ENCODE measurements at places on chromosomes 1 and 21.

DNA sequence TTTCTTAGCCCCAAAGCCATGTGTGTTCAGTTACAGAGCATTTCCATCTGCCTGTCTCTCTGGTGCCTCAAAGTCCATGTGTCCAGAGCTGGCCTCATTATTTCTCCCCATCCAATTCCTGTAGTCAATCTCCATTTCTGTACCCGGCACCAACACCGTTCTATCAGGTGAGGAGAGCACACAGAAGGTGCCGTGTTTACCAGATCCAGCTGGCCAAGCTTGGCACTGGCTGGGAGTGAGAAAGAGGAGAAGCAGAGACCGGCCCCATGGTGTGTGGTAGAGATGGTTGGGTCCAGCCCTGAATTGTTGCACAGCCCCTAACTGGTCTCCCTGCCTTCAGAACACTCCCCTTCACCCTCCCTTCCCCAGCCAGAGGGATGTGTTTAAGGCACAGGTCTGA, 7.5 kb upstream of the SSBP3 start:
- DNase-seq: no peak

GRCh38 chr1:201468501-201468843, 516 bp downstream of the PHLDA3 start:
- no peak for DNase-seq

DNA sequence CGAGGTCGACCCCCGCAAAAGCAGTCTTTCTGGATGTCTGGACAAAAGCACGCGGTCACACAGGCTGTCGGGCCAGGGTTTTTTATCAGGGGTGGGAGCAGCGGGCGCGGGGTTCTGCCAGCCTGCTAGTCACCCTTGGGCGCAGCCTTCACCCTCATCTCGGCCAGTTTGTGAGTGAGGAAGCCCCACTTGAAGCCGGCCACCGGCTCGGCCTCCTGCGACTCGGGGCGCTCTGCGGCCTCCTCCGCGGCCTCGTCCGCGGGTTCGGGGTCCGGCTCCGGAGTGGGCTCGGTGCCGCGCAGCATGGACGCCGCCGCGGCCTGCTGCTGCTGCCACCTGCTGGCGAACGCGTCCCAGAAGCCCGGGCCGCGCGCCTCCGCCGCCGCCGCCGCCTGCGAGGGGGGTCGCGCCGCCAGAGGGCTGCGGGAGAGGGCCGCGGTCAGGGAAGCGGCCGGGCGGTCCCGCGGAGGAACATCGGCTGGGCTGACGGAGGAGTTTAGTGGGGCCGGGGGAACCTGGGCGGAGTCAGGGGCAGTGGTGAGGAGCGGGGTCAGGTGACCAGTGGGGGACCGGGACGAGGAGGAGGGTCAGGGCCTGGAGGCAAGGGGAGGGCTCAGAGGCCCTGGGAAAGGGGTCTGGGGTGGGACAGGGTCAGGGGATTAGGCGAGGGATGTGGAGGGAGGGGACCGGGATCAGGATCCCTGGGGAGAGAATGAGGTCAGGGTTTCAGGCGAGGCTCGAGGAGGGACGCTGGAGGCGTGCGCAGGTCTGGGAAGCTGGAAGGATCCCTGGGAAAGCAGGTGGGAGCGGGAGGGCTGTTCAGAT, 4.5 kb downstream of the C1orf232 start:
- no peak for DNase-seq

DNA sequence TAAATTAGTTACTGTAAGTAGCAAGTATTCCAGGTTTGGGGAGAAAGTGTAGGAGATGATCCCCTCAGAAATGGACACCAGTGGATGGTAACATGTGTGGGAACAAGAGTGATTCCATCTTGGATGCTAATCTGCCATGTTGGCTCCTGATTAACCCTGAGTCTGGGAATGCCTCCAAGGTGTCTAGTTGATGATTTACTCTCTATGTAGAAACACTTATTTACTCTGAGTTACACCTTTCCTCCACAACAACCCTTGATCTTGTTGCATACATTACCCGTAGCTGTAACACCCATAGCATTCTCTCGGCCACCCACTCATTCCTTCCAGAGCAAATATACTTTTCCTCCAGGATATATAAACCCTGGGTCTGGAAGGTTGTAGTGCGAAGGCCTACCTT, 315.9 kb upstream of the GREM2 start:
- DNase-seq: no peak

GRCh38 chr21:37088186-37088735, 15.2 kb downstream of the TTC3 start:
- no peak for DNase-seq

- no peak for DNase-seq
Measured at GRCh38 chr1:201649761-201650622, 111.1 kb downstream of the NAV1 start.

DNA sequence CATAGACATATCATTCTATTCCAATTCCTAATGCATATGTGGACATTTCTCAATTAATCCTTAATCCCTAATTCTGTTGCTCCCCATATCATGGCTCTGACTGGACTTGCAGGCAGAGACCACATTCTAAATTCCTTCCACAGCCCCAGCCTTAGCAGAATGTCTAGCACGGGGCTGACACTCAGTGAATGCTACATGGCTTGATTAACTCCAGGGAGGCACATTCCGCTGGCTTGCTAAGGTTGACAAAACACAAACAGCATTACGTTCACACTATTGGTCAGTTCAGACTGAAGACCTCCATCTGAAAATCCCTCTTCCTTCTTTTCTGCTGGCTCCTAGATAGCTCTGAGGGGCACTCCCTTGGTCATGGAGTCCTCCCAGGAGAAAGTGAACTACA, 119.4 kb downstream of the ASTN1 start:
- no peak for DNase-seq

DNA sequence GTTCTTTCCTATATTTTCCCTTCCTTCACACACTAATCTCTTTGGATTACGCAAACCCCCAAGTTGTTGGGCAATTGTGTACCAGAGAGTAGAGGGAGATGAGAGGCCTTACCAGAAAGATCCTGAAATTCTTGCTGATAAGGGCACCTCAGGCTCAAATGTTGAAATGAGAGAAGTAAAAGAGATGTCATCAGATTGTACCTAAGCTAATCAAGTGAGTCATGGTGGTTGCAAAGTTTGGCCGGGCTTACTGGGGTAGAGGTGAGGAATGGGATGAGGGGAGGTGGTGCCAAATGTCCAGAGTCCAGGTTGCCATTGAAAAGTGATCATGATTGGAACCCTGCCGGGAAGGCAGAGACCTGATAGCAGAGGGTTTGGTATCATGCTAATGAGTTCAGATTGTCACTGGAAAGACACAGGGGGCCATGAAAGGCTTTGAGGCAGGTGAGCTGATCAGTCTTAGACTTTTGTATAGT, 43.1 kb downstream of the OPTC start:
- no peak for DNase-seq

- no peak for DNase-seq
Measured at GRCh38 chr1:3393987-3394920, 60.2 kb upstream of the ARHGEF16 start.

- no peak for DNase-seq
Measured at GRCh38 chr1:93395195-93395594, 49.5 kb downstream of the DR1 start.

DNA sequence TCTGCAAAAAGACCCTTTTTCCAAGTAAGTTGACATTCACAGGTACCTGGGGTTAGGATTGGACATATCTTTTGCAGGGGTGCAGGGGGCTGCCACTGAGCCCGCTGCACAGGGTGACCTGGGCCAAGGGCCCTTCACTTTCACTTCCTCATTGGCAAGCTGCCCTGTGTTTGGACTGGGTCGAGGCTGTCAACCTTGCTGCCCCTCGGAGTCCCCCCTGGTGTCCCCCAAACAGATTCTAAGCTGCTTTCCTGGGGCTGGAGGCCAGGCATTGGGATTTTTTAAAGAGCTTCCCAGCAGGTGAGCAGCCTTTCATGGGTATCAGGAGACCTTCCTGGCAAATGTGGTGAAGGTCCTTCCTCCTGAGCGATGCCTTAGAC, 7.9 kb upstream of the UMODL1 start:
- DNase-seq: no peak

DNA sequence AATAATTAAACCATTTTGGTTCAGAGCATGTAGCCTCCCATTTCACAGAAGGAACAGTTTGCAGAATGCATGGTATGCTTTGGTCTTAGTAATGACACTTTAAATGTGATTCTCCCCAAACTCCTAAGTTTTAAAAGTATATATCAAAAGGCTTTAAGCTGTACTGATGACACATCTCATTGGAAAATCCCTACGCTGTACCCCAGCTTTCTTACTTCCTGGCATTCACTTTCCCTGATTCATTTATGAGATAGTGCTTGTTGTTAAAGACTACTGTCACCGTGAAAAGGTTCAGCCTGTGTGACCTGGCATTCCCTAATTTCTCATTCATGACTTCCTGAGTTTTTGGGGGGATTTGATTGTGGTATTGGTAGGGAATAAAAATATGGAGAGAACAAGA, 53.4 kb downstream of the MPZL1 start:
- DNase-seq: no peak

DNA sequence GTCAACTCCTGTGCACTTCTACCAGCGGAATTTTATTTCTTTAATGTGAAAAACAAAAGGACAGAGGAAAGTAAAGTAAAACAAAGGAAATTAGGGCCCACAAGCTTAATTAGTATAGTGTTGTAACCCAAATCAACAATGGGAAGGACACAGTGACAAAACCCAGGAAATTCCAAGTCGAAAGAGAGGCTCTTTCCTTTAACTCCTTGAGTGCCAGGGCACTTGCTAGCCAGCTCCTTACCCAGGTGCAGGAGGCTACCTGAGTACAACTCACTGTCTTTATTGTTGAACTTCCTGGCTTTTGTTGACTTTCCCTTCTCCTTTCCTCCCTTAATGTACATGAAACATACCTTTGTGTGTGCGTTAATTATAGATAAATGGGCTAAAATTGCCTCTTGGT, 55.0 kb downstream of the PEX14 start:
- no peak for DNase-seq

DNA sequence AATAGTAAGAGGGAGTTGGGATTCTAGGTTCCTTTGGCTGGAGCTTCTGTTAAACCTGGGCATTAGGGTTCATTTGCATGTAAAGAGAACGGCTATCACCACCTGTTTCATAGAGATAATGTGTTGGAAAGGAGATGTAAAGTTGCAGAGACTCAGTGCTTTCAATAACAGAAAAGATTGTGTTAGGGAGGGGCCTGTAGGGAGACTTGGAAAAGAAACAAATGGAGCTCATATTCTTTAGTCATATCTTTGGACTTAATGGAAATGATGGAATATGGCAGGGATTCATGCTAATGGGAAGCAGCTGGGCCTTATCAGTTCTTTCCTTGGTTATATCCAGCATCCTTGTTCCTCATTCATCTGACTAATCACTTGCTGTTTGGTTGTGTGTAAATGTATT, 144.9 kb downstream of the CD247 start:
- no peak for DNase-seq

- no peak for DNase-seq
Measured at GRCh38 chr1:162666006-162666645, 33.9 kb downstream of the DDR2 start.

GRCh38 chr1:170806961-170807360, 128.4 kb upstream of the MROH9 start:
- DNase-seq: no peak

DNA sequence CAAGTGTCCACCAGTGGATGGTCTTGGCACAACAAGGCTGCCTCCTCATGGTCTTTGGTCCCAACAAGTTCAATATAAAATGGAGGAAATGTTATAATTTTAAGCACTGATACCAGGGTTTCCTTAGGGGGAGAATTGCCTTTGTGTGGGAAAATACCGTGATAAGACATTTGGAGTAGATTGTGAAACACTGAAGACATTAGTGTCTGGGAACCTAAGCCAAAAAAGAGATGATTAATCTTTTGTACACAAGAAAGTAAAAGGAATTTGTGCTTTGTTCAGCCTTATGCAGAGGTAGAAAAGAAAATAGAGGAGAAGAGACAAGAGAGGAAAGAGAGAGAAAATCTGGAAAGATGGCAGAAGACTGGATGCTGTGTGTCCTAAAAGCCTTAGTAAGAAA, 36.1 kb downstream of the ST6GALNAC3 start:
- no peak for DNase-seq

DNA sequence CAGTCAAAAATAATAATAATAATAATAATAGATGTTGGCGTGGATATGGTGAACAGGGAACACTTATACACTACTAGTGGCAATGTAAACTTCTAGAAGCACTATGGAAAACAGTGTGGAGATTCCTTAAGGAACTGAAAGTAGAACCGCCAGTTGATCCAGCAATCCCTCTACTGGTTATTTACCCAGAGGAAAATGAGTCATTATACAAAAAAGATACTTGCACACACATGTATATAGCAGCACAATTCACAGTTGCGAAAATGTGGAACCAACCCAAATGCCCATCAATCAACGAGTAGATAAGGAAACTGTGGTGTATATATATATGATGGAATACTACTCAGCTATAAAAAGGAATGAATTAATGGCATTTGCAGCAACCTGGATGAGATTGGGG, 176.0 kb downstream of the PLPP3 start:
- no peak for DNase-seq

GRCh38 chr1:64212031-64212430, 8.6 kb downstream of the UBE2U start:
- DNase-seq: no peak

DNA sequence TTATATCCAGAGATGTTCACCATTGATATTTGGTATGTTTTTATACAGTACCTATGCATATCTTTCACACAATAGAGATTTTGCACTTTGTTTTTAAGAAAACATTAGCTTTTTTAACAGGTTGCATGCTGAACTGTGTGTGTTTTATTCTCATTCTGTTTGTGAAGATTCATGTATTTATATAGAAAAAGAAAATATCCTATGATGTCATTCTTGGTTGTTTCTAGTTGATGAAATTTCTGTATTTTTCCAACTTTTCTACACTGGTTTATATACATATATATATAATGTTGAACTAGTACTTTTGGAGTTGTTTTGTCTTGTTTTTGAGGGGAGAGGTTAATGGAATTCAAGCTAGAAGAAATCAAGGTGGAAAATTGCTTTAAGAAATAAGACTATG, 143.8 kb downstream of the MATN1 start:
- no peak for DNase-seq

DNA sequence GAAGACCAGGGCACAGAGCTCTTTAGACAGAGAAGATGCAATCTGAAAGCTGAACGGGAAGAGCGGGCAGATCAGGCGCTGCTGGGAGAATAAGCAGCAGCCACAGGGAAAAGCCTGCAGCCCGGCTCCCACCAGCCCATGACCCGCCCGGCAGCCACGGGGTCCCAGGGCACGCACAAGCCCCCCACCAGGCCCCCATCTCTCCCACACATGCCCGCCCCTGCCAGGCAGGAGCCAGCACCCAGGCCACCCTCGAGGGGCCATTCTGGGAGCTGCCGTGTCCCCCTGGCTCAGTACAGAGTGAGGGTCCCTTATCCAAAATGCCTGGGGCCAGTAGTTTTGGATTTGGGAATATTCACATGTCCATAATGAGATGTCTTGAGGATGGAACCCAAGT, 16.3 kb downstream of the SLC19A1 start:
- DNase-seq: no peak

DNA sequence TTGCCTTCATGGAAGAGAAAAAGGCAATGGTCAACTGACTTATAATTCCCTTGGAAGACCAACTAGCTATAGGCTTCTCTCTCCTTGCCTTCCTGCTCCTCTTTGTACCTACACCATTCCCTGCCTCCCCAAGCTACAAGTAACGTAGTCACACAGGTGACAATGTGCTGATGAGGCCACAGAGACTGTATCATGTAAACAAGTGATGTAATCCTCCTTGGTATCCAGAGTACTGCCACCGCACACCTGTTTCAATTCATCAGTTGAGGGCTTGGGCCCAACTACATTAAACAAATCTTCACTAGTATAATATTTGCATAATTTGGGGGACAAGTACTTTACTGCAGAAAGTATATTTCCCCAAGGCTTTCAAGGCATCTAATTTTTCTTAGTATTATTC, 76.4 kb upstream of the SCYL3 start:
- DNase-seq: no peak

GRCh38 chr1:241593186-241593585, 47.0 kb downstream of the CHML start:
- DNase-seq: no peak

Data from LNCaP clone FGC (cell line).